ENCODE measurements at places on chromosomes 7 and 10.

DNA sequence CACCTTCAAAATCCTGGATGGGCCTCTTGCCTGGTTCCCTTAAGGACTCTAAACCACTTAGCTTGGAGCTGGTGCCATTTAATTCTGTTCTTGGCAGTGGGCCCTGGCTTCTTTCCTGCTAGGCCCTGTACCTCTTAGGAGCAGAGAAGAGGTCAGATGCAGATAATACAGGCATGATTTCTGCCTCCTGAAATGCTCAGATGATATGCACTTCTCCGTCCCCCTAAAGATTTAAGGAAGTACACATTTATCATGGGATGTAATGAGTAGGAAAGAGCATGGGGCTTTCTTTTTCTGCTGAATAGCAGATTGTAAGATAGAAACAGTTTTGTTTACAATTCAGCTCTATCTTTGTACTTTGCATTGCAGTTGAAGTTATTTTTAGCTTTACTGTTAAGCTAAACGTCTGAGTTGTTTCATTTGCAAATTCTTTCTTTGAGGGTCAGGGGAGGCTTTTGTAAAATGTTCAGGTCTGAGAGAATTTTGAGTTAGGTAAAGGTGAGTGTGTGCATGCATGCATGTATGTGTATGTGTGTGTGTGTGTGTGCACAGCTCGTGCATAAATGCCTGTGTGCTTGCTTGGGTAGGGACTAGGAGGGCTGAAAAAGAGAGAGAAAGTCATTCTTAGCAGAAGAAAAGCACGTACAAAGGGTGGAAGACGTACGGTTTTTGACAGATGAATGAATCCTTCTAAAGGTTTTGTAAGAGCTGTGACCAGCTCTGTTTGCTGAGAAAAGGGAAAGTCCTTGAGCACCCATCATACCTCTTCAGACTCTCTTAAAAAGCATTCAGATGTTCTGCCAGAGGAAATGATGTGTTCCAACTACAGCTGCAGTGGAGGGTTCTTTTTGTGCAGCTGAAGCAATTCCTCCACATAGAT lies 364.2 kb downstream of the AUTS2 start:
- DNase-seq = no peak
- no peaks in the 10 kb centered on the region for H3K27me3 ChIP-seq
- H3K36me3 ChIP-seq = no peaks in the 10 kb centered on the region
- no peaks in the 10 kb centered on the region for H3K4me1 ChIP-seq
- H3K4me3 ChIP-seq = no peak overlapping the region

DNA sequence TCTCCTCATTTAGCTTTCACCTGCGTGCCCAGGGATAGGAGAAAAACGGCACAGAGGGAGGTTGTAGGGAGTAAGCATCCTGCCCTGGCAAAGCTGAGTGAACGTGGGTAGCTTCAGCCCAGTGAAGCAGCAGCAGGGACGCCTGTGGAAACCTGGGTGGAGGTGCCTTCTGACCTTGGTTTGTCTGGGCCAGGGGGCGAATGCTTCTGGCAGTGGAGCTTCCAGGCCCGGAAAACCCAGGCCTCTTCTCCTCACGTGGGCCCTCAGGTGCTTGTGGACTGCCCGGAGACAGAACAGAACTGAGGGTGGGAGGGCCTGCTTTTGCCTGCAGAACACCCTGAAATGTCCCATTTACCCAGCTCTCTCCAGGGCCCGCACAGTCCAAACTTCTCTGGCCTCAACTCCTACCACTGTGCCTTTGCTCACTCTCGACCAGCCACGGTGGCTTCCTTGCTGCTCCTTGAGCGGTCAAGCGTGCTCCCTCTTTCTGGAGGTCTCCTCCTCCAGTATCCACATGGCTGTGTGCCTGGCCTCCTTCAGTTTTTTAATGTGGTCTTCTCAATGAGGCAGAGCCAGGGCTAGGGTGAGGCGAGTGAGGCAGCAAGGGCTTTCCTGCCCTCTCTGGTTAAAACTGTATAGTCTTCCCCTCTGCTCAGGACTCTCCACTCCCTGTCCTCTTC lies 62.4 kb downstream of the TMEM209 start:
- H3K4me3 ChIP-seq = no peak overlapping the region
- no peak overlapping the region for H3K27ac ChIP-seq
- no peaks in the 10 kb centered on the region for H3K36me3 ChIP-seq
- DNase-seq = no peak
- peaks cover 5% of the 10 kb centered on the region for H3K4me1 ChIP-seq
- no peaks in the 10 kb centered on the region for H3K27me3 ChIP-seq

DNA sequence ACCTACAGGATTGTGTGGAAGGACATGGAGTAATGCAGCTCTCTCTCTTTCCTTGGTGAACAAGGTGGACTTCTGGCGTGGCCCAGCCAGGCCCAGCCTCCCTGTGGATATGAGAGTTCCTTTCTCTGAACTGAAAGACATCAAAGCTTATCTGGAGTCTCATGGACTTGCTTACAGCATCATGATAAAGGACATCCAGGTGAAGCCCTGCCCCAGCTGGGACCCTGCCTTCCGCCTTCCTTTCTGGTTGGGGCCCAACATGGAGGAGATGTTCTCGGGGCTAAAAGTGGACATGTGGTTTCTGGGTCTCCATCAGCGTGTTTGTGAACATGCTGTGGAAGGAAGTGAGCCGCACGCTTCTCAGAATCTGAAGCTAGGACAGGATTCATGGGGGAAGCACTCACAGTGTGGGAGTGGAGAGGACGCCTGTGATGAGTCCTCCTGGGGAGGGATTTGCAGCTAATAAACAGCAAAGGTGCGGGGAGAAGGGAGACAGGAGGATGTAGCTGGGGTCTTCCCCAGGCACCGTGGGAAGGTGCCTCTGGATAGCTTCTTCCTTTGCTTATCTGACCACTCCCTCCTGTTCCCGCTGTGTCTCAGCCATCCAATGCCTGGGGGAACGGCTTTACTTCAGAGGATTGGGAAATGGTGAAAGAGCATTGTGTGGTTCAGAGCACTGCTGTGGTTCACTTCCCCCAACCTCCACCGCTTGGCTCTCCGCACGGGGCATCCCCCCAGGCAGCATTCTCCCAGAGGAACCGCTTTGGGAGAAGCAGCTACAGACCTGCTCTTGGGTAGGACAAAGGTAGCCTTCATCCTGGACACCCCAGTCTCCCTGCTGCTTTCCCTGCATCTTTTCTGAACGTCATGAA lies 5.5 kb downstream of the CPA5 start:
- no peaks in the 10 kb centered on the region for H3K27me3 ChIP-seq
- H3K27ac ChIP-seq = no peak overlapping the region
- DNase-seq = no peak
- no peak overlapping the region for H3K4me3 ChIP-seq
- H3K36me3 ChIP-seq = no peaks in the 10 kb centered on the region
- H3K4me1 ChIP-seq = peaks cover 11% of the 10 kb centered on the region

GRCh38 chr7:127751062-127751461 lies 99.1 kb downstream of the SND1 start:
- peaks cover 5% of the 10 kb centered on the region for H3K36me3 ChIP-seq
- no peak overlapping the region for H3K4me3 ChIP-seq
- no peak overlapping the region for H3K27ac ChIP-seq
- no peaks in the 10 kb centered on the region for H3K4me1 ChIP-seq

GRCh38 chr7:135964274-135964673 lies 12.9 kb downstream of the MTPN start:
- no peaks in the 10 kb centered on the region for H3K27me3 ChIP-seq
- H3K27ac ChIP-seq = no peak overlapping the region
- DNase-seq = no peak
- H3K4me1 ChIP-seq = no peaks in the 10 kb centered on the region

- H3K4me1 ChIP-seq = peaks cover 13% of the 10 kb centered on the region
- no peak overlapping the region for H3K27ac ChIP-seq
- H3K36me3 ChIP-seq = no peaks in the 10 kb centered on the region
- DNase-seq = no peak
- H3K4me3 ChIP-seq = no peak overlapping the region
These were observed 56.5 kb downstream of the ZNF277 start for GRCh38 chr7:112262855-112263487.

GRCh38 chr10:120835603-120836002 lies 15.6 kb upstream of the WDR11 start:
- no peak overlapping the region for H3K4me3 ChIP-seq
- H3K27ac ChIP-seq = no peak overlapping the region
- H3K27me3 ChIP-seq = no peaks in the 10 kb centered on the region
- DNase-seq = no peak
- peaks cover 42% of the 10 kb centered on the region for H3K4me1 ChIP-seq

DNA sequence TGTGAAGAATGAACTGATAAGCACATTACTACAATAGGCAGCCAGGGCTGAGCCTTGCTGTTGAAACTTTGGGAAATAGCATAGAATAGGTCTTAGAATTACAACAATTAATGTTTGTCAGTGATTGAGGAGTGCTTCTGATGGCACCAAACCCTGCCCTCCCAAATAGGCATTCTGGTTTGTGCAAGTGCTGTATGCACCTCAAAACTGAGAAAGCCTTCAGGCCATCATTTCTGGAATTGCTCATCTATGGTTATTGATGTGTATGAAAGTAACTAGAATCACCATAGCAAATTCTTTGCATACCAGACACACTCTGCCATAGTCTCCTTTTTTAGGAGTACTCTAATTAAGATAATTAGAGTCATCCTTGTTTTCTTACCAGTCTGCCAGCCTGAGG lies 585.0 kb upstream of the MBL2 start:
- no peak overlapping the region for H3K4me3 ChIP-seq
- no peaks in the 10 kb centered on the region for H3K27me3 ChIP-seq
- H3K4me1 ChIP-seq = peaks cover 19% of the 10 kb centered on the region
- no peaks in the 10 kb centered on the region for H3K36me3 ChIP-seq
- H3K27ac ChIP-seq = no peak overlapping the region

All from PC-3 (cell line).